ENCODE measurements at places on chromosomes 7 and 10. TPM values are rescaled to one million over a fixed set of nuclear protein-coding genes. Genes with fewer than 3 reads are reported as not detected.

The EBLN1 gene
- total RNA-seq: not detected

The IRF5 gene
- 17.8 TPM for total RNA-seq

The STEAP2 gene
- 4.4 TPM for total RNA-seq

The H2BK1 gene
- not detected for total RNA-seq

The PDCD4 gene
- total RNA-seq: 31.0 TPM

The LIPM gene
- total RNA-seq: not detected

The TAS2R4 gene
- total RNA-seq: 0.12 TPM

The CYP2W1 gene
- not detected for total RNA-seq

The CYP3A4 gene
- total RNA-seq: not detected

The PGAM2 gene
- not detected for total RNA-seq

The AMZ1 gene
- total RNA-seq: not detected

The SLC13A4 gene
- total RNA-seq: not detected

The GSAP gene
- total RNA-seq: 3.3 TPM

The RNF133 gene
- total RNA-seq: not detected

The C10orf62 gene
- not detected for total RNA-seq

The OPN1SW gene
- total RNA-seq: not detected

The ARHGAP12 gene
- 18.1 TPM for total RNA-seq

The ZNF25 gene
- 1.6 TPM for total RNA-seq

The ASB10 gene
- not detected for total RNA-seq

The LRIT1 gene
- not detected for total RNA-seq

The GNAT3 gene
- not detected for total RNA-seq

The MTURN gene
- 6.1 TPM for total RNA-seq

The SFXN4 gene
- 50.1 TPM for total RNA-seq

The PRPS1L1 gene
- not detected for total RNA-seq

The MRLN gene
- total RNA-seq: not detected

The VPS37D gene
- 4.8 TPM for total RNA-seq

The C7orf57 gene
- 0.31 TPM for total RNA-seq

The VSIR gene
- total RNA-seq: 32.7 TPM

The GIMAP8 gene
- total RNA-seq: not detected

The SCD gene
- 169 TPM for total RNA-seq

The EIF5AL1 gene
- total RNA-seq: 2.3 TPM

The CCL26 gene
- total RNA-seq: 7.7 TPM

The ACSL5 gene
- total RNA-seq: 0.41 TPM

The IGFBP1 gene
- total RNA-seq: 60.9 TPM

The TMEM72 gene
- not detected for total RNA-seq

The SYT15B gene
- 2.5 TPM for total RNA-seq

The INHBA gene
- 0.55 TPM for total RNA-seq

The BAMBI gene
- 11.3 TPM for total RNA-seq

The INTS15 gene
- total RNA-seq: 25.0 TPM

The CRHR2 gene
- total RNA-seq: 0.06 TPM

The VSTM2A gene
- not detected for total RNA-seq

The CHAT gene
- not detected for total RNA-seq

The OR2A14 gene
- total RNA-seq: not detected

The SNX10 gene
- total RNA-seq: 5.0 TPM

The SLC13A1 gene
- total RNA-seq: not detected

The KCNH2 gene
- 3.3 TPM for total RNA-seq

The CACNA2D1 gene
- 7.0 TPM for total RNA-seq

Measured in A549 treated with Hydrocortisone at 1 μM for 4 hours (cell line).